ENCODE measurements at places on chromosomes 6 and 20.
A peak's percentile ranks its signal among the peaks of the same experiment; 100 is the strongest.

- no peaks in the 10 kb centered on the region for H3K36me3 ChIP-seq
- no peak within 1 kb of the TSS for H3K4me3 ChIP-seq
- DNase-seq: no peak
- no peak within 1 kb of the TSS for H3K27ac ChIP-seq
Observed at GRCh38 chr6:33192105-33192646, at the start of gene COL11A2. COL11A2 (minus strand) TSS chr6:33192467; CDS start chr6:33192240, 227 bp downstream.

- H3K27ac ChIP-seq: no peak overlapping the region
- peak; percentile 33 for DNase-seq
- no peaks in the 10 kb centered on the region for H3K4me1 ChIP-seq
- H3K4me3 ChIP-seq: no peak overlapping the region
Observed at GRCh38 chr20:44020406-44021148, 105.9 kb downstream of the TOX2 start.

DNA sequence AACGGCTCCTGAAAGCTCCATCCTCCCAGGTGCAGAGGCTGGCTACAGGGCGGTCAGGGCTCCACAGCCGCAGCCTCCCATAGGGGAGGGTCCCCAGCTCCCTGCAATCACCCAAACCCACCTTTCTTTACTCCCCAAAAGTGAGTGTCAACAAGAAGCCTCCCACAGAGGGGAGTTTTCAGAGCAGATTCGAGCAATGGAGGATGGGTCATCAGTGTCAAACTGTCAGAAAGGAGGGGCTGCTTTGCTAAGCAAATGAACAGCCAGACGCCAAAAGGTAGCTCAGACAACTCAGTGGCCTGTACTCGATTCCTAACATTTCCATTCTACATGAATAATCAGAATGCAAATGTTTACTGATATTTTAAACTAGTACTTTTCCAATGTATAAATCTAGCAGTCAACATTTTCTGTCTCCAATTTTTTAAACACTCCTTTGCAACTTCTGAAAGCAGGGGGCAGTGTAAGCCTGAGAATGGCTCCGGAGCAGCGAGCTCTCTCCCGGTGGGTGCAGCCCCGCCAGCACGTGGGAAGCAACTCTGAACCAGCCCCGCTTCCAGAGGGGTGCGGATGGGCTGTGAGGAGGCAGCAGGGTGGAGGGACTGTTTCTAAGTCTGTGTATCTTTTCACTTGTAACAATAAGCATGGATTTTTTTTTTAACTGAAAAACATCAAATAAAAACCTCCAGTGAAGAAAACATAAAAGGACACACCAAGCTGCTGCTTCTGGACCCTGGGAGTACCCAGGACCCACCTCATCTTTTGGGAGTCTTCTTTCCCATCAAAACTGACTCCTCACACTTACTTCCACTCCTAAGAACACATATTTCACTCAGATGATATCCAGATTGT is 54.9 kb downstream of the TAF4 start:
- peaks cover 7% of the 10 kb centered on the region for H3K36me3 ChIP-seq
- no peaks in the 10 kb centered on the region for H3K4me1 ChIP-seq
- no peaks in the 10 kb centered on the region for H3K27me3 ChIP-seq
- peak overlapping the region; percentile 5 for H3K27ac ChIP-seq
- DNase-seq: peak; percentile 82
- H3K4me3 ChIP-seq: no peak overlapping the region

GRCh38 chr6:168447282-168447681 is 6.3 kb downstream of the SMOC2 start:
- no peaks in the 10 kb centered on the region for H3K4me1 ChIP-seq
- no peak overlapping the region for H3K4me3 ChIP-seq
- peaks cover 2% of the 10 kb centered on the region for H3K27me3 ChIP-seq
- H3K36me3 ChIP-seq: no peaks in the 10 kb centered on the region

DNA sequence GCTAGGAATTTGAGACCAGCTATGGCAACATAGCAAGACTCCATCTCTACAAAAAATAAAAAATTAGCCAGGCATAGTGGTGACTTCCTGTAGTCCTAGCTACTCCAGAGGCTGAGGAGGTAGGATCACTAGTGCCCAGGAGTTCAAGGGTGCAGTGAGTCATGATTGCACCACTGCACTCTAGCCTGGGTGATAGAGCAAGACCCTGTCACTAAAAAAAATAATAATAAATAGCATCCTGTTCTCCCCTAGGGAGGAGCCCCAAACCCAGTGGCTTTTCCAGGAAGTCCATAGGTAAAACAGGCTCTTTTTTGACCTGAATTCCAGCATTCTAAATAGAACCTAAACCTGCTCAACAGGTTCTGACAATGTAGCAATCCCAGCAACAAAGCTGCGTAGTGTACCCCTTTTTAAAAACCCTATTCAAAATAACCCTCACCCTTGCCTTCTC is 192.0 kb downstream of the ALDH8A1 start:
- no peaks in the 10 kb centered on the region for H3K27me3 ChIP-seq
- H3K4me3 ChIP-seq: no peak overlapping the region
- DNase-seq: peak; percentile 47
- no peaks in the 10 kb centered on the region for H3K36me3 ChIP-seq
- H3K4me1 ChIP-seq: peaks cover 22% of the 10 kb centered on the region
- H3K27ac ChIP-seq: no peak overlapping the region

DNA sequence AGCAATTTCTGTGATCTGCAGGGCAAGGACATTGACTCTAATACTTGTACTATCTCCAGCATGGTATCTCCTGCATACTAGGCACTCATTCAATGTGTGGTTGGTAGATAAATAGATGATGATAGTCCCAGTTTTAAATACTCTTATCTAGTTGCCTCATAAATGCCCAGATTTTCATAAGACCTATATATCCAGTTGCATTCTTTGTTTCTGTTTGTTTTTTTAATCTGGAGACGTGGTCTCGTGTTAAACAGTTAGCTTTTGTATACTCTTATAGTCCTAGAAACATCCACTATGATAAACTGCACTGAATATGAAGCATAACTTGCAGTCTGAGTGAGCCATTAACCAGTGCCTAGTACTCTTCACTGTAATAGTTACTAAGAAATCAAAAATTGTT is 35.5 kb upstream of the SUMO4 start:
- peaks cover 7% of the 10 kb centered on the region for H3K4me1 ChIP-seq
- H3K36me3 ChIP-seq: no peaks in the 10 kb centered on the region
- no peak for DNase-seq

GRCh38 chr20:18048176-18048575 is 9.5 kb downstream of the OVOL2 start:
- H3K4me1 ChIP-seq: peaks cover 8% of the 10 kb centered on the region
- no peak overlapping the region for H3K27ac ChIP-seq
- DNase-seq: no peak

GRCh38 chr6:70225055-70225454 is 77.8 kb downstream of the COL9A1 start:
- no peaks in the 10 kb centered on the region for H3K27me3 ChIP-seq
- H3K4me1 ChIP-seq: no peaks in the 10 kb centered on the region
- H3K36me3 ChIP-seq: no peaks in the 10 kb centered on the region
- DNase-seq: no peak
- no peak overlapping the region for H3K27ac ChIP-seq

DNA sequence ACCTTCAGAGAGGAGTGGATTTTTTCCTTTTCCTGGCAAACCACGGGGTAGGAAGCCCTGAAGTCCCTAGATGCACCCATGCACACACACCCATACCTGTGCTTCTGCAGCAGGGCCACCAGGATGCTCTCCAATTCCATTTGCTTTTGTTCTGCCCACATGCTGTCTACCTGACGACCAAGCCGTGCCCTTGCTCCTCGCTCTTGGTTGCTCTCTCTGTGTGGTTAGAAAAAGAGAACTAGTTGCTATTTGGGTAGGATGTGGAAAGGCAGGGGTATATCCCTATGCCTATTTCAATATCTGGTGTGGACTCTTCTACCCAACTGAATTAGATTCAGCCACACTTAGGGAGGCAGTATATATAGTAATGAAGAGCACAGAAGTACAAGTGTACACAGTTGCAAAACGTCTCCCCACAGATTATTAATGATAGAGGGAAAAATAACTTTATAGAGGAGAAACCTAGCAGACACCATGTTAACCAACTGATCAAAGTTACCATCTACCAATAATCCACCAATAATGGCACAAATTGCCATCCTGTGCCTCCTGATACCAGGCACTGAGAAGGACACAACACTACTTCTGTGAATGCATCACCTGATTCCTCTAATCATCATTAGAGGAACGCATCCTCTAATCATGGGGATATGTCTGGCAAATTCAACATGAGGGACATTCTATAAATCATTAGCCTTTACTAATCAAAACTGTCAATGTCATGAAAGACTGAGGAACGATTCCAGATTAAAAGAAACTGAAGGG is 7.3 kb downstream of the GHRH start:
- no peak overlapping the region for H3K4me3 ChIP-seq
- no peaks in the 10 kb centered on the region for H3K27me3 ChIP-seq
- no peak overlapping the region for H3K27ac ChIP-seq
- H3K4me1 ChIP-seq: no peaks in the 10 kb centered on the region
- DNase-seq: no peak

DNA sequence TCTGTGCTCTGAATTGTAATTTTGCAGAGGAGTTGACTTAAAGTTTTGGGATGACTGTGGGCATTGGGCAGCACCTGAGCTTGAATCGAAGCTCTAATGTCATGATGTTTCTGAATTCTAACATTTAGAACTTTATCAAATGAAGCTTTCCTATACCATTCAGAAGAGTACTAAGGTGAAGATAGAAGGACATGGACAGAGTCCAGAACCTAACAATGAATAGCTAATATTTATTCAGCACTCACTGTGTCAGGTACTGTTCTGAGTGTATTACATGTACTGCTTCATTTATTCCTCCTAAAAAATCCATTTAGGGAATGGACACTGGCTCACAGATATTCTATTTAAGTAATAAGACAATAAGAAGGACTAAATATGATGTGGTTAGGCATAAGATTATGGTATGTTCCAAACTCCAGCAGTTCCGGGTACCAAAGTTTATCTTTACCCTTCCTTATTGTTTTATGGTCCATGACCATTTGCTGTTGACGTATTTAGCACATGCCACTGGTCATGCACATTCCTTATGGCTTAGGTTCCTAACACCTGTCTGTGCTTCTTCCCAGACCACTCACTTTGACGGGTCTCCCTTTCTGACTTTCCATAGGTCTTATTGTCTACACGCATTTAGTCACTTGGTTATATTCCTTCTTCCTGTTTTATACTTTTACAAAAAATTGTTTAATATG is 20.3 kb downstream of the BCKDHB start:
- H3K4me3 ChIP-seq: no peak overlapping the region
- peaks cover 35% of the 10 kb centered on the region for H3K4me1 ChIP-seq
- H3K27me3 ChIP-seq: no peaks in the 10 kb centered on the region
- peak; percentile 35 for DNase-seq

DNA sequence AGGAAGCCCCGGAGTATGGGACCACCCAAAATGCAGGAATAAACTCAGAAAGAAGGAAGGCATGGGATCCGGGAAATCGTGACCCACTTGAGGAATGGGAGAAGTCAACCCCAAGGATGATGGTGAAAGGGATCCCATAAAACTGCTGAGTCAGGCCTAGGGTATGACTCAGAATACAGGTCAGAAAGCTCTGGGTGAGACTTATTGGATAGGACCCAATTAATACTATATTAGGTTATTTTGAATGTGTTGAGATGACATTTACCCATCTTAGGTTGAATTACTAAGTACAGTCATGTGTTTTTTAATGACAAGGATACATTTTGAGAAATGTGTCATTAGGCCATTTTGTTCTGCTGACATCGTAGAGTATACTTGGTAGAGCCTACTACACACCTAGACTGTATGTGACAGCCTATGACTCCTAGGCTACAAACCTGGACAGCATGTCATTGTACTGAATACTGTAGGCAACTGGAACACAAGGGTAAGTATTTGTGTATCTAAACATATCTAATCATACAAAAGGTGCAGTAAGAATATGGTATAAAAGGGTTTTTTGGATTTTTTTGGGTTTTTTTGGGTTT is 17.1 kb upstream of the HIVEP1 start:
- H3K4me3 ChIP-seq: no peak overlapping the region
- H3K27ac ChIP-seq: no peak overlapping the region
- H3K27me3 ChIP-seq: no peaks in the 10 kb centered on the region

- H3K4me1 ChIP-seq: peaks cover 74% of the 10 kb centered on the region
- peak overlapping the region; percentile 66 for H3K27ac ChIP-seq
- no peak overlapping the region for H3K4me3 ChIP-seq
- no peaks in the 10 kb centered on the region for H3K36me3 ChIP-seq
- H3K27me3 ChIP-seq: no peaks in the 10 kb centered on the region
- DNase-seq: no peak
Observed at GRCh38 chr6:43836507-43837240, 66.7 kb downstream of the VEGFA start.

DNA sequence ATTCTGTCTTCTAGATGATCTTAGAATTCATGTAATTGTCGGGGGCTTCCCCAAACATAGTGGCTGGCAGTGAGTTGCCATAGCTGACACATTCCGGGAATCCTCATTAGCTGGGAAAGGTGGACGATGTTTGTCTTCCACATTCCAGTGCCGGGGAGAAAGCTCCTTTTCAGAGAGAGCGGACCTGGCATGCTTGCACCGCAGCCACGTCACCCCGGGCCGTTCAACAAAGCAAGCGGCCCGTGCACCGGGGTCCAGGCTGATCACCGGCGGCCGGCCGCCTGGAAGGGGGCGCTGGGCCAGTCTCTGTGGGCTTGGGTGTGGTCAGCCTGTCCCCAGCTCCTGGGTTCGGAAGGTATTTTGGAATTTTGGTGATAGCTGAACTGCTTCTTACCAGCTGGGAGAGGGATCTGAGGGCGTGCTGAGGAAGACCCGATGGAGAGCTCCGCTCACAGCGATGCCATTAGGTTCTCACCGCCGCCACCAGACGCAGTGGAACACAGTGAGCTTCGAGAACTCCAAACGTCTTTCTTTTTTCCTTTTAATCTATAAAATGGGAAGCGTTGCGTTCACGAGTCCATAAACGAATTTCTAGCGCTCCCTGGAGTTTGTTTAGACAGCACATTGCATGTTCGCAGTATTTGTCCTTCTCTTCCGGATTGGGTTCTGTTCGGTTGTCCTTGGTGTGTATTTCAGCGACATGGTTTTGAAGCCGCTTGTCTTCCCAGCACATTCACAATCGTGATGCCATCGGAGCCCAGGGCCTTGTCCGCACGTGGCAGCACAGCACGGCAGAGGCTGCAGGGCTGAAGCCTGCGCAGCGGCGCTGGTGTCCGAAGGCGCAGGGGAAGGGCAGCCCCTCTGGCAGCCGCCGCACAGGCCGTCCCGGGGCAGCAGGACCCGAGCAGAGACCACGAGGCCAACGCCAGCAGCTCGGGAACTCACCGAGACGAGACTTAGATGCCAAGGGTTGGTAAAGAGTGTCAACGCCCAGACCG is 557.6 kb downstream of the QKI start:
- H3K4me3 ChIP-seq: peak overlapping the region; percentile 39
- H3K36me3 ChIP-seq: no peaks in the 10 kb centered on the region

GRCh38 chr6:80605165-80605989 is 498.9 kb downstream of the BCKDHB start:
- no peaks in the 10 kb centered on the region for H3K36me3 ChIP-seq
- H3K27ac ChIP-seq: no peak overlapping the region
- no peak for DNase-seq
- H3K4me3 ChIP-seq: no peak overlapping the region
